ENCODE measurements at places on chromosomes 13 and 19.

DNA sequence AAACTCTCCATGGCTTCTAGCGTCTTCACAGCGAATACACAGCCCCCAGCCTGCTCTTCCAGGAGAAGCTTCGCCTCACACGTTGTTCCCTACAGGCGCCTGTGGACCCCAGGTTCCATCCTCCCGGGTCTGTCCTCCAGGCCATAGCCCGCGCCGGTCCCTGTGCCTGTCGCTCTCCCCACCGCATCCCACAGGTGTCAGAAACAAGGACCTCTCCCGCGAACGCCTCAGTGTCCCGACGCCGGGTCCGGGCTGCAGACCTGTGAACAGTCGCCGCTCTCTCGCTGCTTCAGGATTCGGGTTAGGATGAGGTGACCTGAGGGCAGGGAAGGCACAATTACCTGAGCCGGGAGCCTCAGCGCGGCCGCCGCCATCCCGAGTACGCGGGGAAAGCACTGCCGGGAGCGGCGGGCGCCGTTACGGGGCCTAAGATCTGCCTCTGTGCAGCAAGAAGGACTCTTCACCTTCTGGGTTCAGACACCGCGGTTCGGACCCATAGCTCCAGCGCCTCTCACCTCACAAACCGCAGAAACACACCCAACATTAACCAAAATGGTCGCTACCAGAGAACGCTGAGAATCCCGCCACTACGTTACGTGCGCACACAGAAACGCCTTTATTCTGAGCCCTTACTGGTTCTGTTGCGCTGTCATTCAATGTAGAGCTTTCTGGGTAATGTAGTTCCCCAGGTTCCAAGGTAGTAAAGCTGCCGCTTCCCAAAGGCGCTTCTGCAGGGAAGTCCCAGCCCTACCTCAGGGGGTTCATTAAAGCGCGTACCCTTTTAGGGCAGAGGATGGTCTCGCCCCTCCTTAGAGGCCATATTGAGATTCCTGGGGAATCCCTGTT is at the start of gene ZNF418:
Gene ZNF418, minus strand, starts transcription at position 583 of the 846 bp plus-strand sequence. CDS start 1,580 bp downstream, outside the sequence.
- no peak for DNase-seq

GRCh38 chr19:601310-601709 is 11.6 kb downstream of the HCN2 start:
- no peak for DNase-seq

DNA sequence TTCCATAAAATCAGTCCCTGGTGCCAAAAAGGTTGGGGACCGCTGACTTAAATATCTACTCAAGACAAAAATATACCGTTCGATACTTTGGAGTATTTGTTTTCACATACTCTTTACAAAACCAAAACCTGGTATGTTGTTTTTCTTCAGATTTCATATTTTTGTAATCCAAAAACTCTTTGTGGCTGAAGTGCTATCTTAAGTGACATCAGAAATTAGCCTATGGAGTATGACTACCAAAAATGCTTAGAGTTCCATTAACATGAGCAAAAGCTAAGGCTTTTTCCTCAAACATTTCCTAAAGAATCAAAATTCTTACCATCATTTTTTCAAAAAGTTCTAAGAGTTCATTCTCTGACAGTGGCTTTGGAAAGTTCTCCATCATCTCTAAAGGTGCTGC is 52.0 kb downstream of the DIAPH3 start:
- no peak for DNase-seq

DNA sequence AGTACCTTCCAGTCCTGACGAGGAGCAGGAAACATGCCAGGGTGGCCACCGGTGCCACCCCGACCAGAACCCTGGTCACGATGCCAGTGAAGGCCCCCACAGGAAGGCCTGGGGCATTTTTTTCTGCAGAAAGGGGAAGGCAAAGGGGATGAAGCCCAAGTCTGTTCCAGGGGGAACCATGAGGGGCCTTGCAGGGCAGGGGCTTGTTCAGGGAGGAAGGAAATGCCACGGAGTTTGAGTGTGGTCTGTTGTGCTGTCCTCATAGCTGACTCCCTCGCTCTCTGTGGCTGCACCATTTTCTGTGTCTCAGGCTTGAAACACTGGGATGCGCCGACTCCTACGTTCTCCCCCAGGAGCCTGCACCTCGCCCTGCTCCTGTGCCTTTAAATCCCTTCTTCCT is 27.5 kb upstream of the CEACAM1 start:
- DNase-seq, result no peak

DNA sequence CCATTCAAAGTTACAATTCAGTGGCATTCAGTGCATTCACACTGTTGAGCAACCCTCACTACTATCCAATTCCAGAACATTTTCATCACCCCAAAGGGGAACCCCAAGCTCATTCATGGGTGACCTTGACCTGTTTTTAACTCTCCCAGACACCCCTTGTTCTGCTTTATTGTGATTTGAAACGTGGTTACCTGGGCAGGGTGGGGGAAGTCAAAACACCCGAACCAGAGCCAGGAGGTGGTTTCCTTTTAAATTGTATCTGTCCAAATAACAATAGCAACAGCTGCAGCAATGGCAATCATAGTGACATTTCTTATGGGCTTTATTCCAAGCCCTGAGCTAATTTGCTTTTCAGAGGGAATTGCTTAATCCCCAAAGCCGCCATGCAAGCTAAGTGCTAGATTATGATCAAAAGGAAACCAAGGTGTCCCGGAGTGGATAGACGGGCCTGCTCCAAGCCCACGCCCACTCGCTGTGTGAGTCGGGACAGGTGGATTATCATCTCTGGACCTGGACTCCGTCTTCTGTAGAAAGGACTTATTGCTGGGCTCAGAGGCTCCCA is 6.1 kb downstream of the PTGIR start:
- DNase-seq, result no peak

GRCh38 chr13:95573221-95573620 is 20.7 kb downstream of the CLDN10 start:
- DNase-seq, result no peak

GRCh38 chr19:2887391-2887914 is 13.3 kb upstream of the ZNF57 start:
- DNase-seq, result no peak

DNA sequence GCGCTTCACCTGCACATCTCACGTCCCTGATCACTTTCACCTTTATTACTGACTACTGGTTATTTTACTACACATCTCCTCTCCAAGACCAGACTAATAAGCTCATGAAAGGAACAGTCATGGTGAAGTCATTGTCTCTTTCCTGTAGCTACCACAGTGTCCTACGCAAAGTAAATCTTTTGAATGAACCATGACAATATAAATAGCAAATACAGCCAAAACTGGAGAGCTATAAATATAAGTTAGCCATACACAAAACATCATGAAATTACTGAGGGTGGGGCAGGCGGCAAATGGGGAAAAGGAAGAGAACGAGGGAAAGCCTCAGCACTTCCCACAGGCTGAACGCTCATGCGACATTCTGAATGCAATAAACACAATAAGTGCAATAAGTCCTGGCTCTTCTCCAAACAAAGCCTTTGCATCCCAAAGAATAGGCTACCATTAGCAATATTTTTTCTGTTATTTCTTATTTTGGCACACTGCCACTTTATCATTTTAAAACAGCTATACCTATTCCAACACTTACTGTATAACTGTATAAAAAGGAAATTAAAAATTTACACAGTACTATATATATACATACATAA is 62.5 kb downstream of the TUBGCP3 start:
- no peak for DNase-seq

DNA sequence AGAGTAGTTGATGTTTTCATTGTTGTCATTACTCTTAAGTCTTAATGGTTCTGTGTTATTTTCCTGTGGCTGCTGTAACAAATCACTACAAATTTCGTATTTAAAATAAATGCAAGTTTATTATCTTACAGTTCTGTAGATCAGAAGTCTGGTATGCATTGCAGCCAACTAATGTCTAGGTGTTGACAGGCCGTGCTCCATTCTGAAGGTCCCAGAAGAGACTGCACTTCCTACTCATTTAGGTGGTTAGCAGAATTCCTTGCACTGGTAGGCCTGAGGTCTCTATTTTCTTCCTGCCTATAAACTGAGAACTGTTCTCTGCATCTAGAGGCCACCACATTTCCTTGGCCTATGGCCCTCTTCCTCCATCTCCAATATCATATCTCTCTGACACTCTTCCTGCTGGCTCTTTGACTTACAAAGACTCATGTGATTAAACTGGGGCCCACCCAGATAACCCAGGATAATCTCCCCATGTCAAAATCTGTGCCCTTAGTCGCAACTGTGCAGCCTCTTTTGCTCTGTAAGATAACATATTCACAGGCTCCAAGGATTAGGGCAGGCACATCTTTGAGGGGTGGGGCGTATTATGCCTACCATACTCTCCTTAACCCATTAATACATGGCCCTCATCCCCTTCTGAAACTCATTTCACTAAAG is 468.4 kb downstream of the FOXO1 start:
- no peak for DNase-seq

DNA sequence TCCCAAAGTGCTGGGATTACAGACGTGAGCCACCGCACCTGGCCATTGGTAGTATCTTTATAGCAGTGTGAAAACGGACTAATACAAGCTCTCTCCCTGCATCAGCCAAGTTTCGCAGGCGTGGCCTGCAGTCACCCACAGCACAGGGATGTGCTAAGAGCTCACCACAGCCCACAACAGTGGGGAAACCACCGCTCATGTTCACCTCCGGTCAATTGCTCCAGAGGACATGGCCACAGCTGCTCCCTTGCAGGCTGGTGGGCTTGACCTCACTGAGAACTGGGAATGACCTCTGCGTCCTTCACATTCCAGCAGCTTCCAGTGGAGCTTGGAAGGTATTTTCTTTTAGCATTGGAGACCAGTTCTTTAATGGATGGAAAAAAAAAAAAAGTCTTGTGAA is 156.4 kb downstream of the KCTD15 start:
- DNase-seq, result no peak

GRCh38 chr19:49439836-49440235 is 1.5 kb downstream of the SLC17A7 start:
- no peak for DNase-seq

DNA sequence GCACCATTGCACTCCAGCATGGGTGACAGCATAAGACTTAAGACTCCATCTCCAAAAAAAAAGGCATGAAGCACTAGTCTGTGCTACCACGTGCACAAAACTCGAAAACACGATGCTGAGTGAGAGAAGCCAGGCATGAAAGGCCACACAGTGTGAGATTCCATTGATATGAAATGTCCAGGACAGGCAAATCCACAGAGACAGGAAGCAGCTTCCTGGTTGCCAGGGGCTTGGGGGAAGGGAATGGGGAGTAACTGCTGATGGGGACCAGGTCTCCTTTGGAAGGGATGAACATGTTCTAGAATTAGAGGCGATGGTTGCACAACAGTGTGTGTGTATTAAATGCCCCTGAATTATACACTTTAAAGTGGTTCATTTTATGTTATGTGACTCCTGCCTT is 15.9 kb upstream of the JUND start:
- no peak for DNase-seq

GRCh38 chr13:36084131-36084530 is 47.1 kb downstream of the DCLK1 start:
- DNase-seq, result no peak

- DNase-seq, result no peak
These were observed 31.7 kb upstream of the FXYD3 start for GRCh38 chr19:35083691-35084508.

DNA sequence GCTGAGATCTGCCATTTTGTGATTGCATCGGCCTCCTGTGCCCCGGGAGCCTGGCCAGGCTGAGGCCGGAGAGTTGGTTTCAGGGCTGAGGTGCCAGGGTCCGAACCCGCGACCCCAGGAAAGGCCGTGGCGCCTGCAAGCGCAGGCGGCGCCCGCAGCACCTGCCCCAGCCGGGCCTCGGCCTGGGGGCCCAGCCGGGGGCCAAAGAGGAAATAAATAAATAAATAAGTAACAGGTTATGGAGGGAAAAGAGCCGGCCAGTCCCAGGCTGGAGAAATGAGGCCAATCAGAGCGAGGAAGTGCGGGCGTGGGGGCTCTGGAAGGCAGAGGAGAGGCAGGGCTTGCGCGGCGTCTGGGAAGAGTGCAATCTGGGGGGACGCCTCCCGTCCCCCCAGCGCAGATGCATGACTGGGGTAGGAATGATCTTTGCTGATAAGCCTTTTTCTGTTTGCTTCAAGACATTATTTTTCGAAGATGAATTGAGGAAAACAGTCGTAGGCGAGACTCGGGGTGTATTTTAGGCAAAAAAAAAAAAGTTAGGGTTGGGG is 145.6 kb upstream of the ZNF536 start:
- no peak for DNase-seq

GRCh38 chr13:99816321-99816720 is 155.2 kb downstream of the ZIC5 start:
- no peak for DNase-seq

- no peak for DNase-seq
These were observed 66.2 kb downstream of the ZMYM2 start for GRCh38 chr13:20024702-20025101.

- DNase-seq, result no peak
These were observed 410.1 kb upstream of the HTR2A start for GRCh38 chr13:47306991-47307390.

DNA sequence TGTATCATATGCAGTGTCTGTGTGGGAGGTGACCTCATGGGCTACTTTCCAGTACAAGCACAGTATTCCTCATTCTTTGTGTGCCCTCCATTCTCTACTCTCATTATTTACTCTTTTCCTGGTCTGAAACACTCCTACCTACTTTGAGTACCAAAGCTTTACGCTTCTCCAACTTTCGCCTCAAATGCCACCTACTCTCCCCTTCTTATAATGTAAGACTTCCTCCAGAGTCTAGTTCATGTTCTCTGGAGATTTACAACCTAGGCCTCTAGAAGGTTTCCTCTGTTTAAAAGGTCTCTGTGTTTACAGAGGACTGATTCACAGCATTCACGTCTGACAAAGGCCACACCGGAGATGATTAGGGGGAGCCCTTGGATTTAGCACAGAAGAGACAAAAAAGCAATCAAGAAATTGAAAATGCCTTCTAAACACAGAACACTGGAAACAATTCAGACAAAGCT is 302.0 kb downstream of the KLF12 start:
- DNase-seq, result no peak

Measured in activated T-cell treated with anti-CD3 and anti-CD28 coated beads for 4 hours (primary cell).